ENCODE measurements at places on chromosomes 11 and 22.

- no peak for DNase-seq
Observed at GRCh38 chr11:66716996-66717395, 12.0 kb downstream of the SPTBN2 start.

- DNase-seq, result no peak
Observed at GRCh38 chr22:39897841-39898240, 3.0 kb upstream of the GRAP2 start.

GRCh38 chr22:26725012-26725676, 67.8 kb downstream of the MIAT start:
- no peak for DNase-seq

- DNase-seq, result no peak
Observed at GRCh38 chr22:35604621-35605368, 12.3 kb downstream of the MB start.

DNA sequence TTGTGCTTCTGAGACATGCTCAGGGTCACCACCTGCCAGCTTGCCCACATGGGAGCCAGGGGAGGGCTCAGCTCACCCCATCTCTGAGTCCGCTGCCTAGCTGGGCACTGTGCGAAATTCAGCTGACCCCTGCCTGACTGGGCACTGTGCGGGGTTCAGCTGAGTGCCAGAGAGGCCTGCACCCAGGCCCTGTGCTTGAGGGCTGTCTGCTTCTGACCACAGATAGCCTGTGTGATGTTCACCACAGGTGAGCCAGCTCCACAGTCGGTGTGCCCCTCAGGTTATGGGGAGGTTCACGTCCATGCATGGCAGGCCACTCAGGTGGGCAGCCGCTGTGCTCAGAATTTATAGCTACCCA, 84.5 kb upstream of the SUSD2 start:
- DNase-seq, result peak; percentile 65

DNA sequence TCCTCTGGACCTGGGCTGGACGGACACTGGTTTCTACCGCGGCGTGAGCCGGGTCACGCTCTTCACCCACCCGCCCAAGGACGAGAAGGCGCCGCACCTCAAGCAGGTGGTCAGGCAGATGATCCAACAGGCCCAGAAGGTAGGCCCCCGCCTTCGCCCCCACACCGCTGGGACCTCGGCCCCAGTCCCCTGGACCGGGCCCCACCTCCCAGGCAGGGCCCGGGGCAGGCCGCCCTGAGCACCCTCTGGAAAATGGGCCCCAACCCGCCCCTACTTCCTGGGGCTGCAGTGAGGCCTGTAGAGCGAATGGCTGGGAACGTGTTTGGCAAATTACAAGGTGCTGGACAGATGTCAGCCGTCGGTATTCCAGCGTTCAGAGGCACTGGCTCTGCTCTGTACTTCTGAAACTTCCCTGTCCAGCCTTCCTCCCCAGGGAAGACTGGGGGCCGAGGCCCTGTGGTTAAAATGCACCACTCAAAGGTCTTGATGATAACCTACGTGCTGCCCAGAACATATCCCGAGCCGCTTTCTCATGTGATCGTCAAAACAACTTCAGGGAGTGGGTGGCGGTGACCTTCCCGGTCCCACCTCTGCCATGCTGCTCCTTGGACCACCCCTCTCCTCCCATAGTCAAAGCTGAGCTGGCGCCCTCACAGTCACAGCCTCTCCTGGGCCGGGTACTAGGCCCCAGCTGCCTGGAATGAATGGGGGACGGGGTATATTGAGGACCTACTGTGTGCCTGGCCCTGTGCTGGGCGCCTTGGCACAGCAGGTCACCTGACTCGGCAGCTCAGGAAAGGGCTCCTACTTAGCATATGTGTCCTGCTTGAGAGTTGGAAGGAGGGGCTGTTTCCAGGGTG, 869 bp downstream of the FAM83F start:
- DNase-seq, result no peak

DNA sequence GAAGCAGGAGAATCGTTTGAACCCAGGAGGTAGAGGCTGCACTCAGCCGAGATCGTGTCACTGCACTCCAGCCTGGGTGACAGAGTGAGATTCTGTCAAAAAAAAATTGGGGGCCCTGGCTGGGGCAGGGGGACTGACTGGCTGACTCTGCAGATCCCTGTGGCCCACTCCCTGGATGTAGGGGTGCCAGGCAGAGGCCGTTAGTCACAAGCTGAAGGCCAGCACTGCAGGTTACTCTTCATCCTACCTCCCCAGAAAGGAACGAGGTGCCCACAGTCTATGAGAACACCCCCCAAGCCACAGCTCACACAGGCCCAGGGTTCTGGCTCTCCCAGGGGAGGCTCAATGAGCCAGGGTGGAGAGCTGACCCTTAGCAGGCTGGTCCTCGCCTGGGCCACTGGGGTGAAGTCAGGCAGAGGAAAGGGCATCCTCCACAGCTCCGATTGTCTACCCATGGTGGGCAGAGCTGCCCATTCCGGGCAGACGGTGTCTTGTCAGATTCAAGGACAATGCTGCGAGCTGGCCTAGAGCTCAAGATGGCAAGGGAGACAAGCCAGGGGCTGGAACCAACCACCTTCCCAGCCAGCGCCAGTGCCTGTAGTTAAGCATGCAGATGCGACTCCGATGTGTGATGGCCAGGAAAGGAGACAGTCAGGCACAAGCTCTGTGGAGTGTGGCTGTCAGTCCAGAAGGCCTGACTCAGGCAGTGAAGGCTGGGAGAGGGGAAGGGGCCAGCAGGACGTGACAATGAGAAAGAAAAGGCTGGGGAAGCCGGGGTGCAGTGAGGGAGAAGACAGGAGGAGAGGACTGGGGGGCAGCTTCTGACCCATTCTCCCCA, 12.4 kb downstream of the C11orf24 start:
- DNase-seq, result no peak

Data from coronary artery (tissue), 2 donors.